ENCODE measurements at places on chromosomes 11 and 22.

GRCh38 chr22:38032681-38033521, 24.3 kb upstream of the PICK1 start:
- no peak for DNase-seq

DNA sequence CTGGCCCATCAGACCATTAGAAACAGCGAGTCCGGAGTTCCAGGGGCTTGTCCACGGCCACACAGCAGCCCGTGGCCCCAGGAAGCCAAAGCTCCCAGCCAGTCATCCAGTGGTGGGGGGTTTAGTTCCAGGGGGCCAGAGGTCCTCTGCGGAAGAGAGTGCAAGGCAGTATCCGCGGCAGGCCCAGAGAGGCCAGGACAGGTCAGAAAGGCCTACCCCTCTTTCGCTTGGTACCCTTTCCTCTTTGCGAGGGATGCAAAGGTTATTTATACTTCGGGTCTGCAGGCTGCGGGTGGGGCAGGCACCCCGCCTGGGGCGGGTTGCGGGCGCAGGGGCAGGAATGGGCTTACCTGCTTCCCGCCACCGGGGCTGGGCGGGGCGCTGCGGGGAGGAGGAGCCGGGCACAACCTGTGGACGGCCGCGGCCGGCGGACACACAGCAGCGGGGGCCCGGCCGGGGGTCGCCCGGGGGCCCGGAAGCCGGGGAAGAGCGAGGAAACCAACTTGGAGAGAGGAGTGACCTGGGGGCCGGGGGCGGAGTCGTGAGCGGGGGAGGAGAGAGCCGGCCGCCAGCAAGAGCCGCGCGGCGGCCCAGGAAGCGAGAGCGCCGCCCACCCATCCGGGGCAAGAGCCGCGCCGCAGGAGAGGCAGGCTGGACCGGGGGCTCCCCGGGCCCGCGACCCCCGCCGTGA, at the start of gene SH3BP1:
SH3BP1 (plus strand) TSS at position 600 of the 691 bp plus-strand sequence. CDS start 119 bp downstream, outside the sequence.
- DNase-seq, result peak; percentile 48

DNA sequence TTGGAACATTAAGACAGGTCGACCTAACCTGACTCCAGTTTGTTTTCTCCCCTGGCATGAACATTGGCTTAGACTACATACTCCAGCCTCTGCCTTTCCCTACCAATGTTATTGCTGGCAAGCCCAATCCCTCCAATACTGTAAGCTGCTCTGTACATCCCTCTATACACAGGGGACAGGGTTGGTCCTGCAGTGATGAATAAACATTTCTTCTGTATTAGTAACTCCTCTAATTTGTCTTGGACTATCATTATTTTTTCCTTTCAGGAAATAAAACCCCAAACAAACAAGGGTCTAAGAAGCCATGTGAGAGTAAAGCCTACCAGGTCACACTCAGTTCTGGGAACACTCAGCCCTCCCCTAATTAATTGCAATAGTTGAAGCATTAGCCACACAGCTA, 35.1 kb upstream of the FJX1 start:
- no peak for DNase-seq

- DNase-seq, result no peak
Observed at GRCh38 chr11:120945042-120945441, 78.9 kb upstream of the TBCEL start.

DNA sequence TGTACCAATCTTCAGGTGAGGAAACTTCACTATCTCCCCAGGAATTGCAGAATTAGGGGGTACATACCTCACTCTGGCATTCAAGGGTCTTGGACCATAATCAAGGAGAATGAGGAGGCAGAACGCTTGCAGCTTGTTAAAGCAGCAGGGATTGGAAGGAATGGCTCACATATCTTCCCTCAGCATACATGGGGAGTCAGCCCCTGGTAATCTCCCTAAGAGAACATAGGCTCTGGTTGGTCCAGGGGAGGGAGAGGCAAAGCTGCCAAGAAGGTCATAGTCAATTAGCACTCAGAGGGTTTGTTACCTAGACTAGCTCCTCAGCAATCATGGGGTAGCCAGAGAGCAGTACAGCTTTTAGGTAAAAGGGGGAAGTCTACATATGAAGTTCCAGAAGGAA, 256.8 kb downstream of the INSC start:
- no peak for DNase-seq

- no peak for DNase-seq
Observed at GRCh38 chr11:15730263-15730994, 615.7 kb downstream of the INSC start.

DNA sequence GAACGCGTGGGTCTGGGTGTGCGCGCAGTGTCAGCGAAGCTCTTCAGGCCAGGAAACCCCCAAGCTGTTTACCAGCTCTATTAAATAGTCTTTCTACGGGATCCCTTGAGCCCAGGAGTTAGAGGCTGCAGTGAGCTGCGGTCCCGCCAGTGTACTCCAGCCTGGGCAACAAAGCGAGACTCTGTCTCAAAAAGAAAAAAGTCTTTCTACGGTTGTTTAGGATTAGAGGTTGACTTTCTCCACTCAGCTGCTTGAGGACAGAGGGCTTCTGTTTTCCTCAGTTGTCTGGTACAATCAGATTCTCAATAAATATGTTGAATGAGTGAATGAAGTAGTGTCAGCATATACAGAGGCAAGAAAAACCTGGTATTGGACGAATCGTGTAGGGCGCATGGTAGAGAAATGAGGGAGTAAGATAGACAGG, 619 bp downstream of the SART1 start:
- DNase-seq, result no peak

DNA sequence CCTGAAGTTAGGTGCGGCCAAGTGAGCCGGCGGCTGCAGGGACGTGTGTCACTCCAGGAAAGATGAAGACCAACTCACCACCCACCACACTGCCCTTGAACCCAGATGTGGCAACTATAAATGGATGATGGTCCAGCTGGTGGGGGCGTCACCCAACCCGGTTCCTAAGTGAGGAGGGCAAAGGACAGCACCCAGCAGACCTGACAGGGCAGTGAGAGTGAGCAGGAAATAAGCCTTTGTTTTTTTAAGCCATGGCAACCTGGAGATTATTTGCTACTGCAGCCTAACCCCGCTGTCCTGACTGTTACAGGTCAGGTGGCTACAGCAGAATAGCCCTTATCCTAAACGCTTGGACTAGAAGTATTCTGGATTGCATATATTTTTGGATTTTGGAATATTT, 228.9 kb downstream of the CTTN start:
- no peak for DNase-seq

DNA sequence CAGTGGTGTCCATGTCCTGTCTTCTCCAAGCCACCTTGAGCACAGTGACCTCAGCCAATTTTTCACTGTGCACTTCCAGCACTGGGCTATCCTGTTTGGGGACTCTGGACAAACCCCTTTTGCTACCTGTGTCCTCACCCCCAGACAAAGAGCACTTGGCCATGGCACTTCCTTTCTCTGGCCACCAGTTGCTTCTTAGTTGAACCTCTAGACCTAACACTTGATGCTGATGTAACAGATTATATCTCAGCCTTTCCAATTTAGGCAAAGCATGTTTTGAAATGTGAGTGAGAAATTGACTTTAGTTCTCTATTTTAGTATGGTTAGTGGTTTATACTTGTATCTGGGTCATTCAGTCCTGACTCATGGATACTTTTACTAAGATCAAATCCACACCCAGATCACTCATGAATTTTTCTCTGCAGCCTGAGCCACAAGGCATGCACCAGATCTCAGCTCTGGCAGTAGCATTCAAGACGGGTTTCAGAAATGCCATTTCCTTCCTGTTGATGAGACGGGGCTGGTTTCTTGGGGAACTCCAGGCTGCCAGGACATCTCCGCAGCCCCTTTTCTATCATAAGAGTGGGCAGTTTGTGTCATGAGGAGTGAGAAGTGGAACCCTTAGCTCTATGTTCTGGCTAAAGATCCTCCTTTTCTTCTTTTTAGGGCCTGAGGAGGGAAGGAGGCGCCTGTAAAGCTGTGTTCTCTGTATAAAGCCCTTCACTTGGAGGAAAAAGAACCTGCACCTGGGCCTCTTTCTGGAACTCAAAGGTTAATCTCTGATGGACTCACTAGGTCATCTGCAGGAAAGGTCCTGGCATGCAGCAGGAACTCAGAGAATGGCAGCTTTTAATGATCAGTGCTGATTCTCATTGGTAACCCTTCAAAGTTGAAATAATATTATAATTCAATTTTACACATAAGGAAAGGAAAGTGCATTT, 185.6 kb upstream of the TENM4 start:
- DNase-seq, result no peak

DNA sequence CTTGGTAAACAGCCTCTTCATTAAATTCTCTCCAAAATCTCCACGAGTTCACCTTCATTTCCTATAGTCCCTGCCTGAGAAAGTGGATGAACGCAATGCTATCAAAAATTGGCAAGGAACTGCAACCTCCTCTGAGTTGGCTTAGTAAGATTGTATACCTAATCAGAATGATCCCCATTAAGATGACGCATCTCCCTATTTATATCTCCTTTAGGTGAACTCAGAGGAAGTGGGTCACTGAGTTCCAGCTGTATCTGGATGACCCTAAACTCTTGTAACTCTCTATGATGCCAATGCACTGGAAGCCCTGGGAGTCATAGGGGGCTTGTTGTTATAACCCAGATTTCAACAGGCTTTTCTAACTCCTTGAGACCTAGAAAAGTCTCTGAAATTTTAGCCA, 48.2 kb downstream of the OR10A6 start:
- no peak for DNase-seq

DNA sequence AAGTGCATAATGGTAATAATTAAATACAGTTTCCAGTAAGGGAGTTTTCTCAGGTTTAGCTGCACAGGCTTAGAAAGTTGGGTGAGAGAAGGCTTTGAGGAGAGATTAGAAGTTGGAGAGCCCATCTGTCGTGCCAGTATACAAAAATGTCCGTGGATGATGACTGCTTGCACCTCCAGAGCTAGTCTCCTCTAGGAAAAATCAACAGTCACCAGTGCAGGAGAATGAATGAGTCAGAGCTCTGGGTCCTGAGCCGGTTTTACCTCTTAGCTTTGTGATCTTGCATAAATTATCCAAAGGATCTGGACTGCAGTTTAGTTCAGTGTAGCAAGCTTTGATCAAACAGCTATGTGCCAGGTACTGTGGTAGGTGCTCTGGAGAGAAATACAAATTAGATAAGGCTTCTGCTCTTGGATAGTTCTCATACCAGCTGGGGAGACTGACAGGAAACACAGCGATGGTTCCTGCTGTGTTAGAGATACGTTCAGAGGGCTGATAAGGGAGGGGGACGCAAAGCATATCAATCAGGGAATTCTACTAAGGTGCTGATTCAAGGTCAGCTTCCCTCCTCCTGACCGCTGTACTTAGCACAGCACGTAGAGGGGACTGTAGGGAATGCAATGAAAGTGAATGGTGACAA, 125.9 kb downstream of the TEAD1 start:
- no peak for DNase-seq

GRCh38 chr22:48270731-48271130, 1508.3 kb downstream of the TBC1D22A start:
- no peak for DNase-seq

GRCh38 chr11:73797457-73797856, 9.8 kb downstream of the MRPL48 start:
- DNase-seq, result no peak

DNA sequence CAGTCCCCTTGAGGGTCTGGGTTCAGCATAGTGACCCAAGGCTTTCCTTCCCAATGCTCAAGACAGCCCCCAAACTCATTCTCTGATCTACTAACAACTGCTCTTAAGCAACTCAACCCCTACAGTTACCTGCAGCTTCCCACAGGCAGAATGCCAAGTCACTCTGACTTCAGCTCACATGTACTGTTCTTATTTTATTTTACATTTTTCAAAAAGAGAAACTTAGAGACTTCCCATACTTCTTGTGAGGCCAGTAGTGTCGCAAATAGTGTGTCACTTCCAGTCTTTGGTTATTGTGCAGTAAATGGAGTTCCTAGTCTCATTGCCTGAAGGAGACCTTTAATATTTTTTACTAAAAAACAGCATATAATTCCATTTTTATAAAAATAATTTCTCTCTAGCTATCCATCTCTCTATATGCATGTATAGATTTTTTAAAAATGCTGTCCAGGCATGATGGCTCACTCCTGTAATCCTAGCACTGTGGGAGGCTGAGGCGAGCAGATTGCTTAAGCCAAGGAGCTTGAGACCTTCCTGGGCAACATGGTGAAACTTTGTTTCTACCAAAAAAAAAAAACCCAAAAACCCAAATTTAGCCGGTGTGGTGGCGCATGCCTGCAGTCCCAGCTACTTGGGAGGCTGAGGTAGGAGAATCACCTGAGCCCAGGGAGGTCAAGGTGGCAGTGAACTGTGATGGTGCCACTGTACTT, 41.8 kb downstream of the ENTHD1 start:
- no peak for DNase-seq

GRCh38 chr11:127345819-127346459, 345.4 kb upstream of the KIRREL3 start:
- no peak for DNase-seq

GRCh38 chr22:18136563-18137320, 13.2 kb upstream of the USP18 start:
- no peak for DNase-seq

GRCh38 chr11:44814881-44815592, 88.3 kb downstream of the TSPAN18 start:
- DNase-seq, result no peak

- DNase-seq, result no peak
Observed at GRCh38 chr11:90434858-90435257, 212.0 kb upstream of the CHORDC1 start.

- no peak for DNase-seq
Observed at GRCh38 chr11:58907780-58908179, 31.5 kb upstream of the GLYATL1 start.

DNA sequence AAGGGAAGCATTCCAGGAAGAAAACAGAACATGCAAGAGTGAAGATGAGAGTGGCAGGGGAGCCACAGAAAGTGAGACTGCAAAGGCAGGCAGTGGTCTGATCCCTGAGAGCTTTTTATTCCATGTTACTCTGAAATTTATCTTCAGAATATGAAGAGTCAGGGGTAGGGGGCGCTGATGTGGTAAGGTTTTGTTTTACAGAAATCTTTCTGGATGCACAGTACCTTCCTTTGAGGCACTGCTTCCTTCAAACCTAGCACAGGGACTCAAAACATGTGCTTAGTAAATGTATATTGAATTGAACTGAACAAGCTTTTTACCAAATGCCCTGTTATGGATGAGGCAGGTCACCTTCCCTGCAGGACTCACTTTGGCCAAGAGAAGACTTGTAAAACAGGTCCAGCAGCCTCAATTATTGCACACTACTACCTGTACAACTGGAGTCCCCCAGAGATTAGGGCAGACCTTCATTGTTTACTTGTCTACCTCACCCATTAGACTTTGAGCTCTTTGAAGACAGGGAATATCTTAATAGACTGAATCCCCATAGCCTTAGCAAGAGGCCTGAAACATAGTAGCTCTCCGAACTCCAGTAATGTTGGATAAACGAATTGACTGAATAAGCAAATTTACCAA, 2.2 kb downstream of the PAK1 start:
- no peak for DNase-seq

DNA sequence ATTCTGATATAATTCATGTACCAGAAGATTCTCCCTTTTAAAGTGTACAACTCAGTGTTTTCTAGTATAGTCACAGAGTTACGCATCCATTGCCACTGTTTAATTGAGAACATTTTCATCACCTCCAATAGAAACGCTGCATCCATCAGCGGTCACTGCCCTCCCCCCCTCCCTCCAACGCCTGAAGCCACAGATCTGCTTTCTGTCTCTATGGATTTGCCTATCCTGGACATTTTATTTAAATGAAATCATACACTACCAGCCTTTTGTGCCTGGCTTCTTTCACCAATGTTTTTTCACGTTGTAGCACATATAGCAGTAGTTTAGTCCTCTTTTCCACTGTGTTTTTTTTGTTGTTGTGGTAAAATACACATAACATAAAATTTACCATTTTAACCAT, 22.8 kb downstream of the TCP11L1 start:
- no peak for DNase-seq

Data from activated CD8-positive, alpha-beta memory T cell treated with anti-CD3 and anti-CD28 coated beads for 1 hour (primary cell).